ENCODE measurements at places on chromosomes 16 and 17.

DNA sequence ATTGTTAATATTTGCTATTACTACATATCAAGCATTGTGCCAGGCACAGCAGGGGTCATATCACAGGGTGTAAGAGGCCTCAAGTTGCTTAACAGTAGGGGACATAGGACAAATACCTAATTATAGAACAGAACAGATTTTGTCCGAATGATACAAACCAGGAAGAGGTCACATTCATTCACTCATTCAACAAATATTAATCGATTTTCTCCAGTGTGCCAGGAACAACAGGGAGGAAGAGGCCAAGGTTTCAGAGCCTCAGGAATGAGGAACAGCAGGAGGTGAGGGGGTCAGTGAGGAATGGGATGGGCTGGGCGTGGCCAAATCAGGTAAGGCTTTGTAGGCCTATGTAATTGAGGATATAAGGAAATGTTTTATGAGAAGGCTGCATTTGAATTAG is 11.2 kb upstream of the CHST4 start:
- DNase-seq = no peak

- DNase-seq = no peak
Measured at GRCh38 chr16:30535106-30535776, 583 bp upstream of the ZNF747 start.

DNA sequence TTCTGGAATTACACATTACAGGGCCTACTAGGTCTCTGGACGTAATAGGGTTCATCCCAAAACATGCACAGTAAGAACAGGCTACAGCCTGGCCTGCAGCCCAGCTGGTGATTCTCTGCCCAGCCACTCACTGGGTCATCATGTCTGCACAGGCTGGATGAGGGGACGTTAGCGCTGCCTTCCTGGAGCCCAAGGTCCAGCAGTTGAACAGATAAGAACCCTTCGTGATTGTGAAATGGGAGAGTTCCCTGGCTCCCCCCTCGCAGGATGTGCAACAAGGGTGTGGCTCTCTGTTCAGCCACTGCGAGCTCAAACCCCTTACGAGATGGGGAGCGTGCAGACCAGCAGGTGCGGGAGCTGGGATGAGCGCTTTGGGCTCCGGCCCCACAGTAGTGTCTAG is 200.0 kb upstream of the CDH5 start:
- DNase-seq = no peak

DNA sequence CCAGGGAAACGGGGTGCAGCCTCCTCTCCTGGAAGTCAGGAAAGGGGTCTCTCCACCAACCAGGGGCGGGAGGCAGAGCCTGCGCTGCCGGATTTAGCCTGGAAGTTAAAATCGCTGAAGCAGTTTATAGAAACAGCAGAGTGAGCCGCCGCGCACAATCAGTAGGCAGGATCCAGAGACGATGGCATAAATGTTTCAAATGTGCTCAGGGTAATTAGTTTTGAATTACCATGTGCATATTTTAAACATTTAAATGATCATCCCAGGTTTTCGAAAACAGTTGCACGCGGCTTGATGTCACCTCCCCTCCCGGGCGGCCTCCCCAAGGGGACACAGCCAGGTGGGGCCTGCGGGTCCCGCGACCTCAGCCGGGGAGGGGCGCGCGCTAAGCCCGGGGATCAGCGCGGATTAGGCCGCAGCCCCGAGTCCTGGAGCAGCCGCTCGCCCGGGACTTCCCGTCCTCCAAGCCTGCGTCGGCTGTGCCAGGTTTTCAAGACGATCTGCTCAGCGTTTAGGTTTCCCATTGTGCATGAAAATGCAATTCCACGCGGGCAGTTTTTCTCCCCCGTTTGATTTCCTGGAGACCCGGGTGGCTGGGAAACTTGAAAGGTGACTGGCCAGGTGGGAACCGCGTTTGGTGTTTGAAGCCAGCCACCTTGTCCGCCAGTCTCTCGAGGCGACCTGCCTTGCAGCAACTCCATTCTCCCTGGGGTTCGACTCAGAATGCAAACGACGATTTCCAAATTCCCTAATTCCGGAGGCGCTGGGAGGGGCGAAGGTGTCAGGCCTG is 78.3 kb downstream of the RPA1 start:
- DNase-seq = peak; percentile 39

GRCh38 chr16:50939356-50939755 is 197.5 kb downstream of the CYLD start:
- DNase-seq = no peak

GRCh38 chr16:69725480-69726312 is 664 bp downstream of the NQO1 start:
- no peak for DNase-seq

DNA sequence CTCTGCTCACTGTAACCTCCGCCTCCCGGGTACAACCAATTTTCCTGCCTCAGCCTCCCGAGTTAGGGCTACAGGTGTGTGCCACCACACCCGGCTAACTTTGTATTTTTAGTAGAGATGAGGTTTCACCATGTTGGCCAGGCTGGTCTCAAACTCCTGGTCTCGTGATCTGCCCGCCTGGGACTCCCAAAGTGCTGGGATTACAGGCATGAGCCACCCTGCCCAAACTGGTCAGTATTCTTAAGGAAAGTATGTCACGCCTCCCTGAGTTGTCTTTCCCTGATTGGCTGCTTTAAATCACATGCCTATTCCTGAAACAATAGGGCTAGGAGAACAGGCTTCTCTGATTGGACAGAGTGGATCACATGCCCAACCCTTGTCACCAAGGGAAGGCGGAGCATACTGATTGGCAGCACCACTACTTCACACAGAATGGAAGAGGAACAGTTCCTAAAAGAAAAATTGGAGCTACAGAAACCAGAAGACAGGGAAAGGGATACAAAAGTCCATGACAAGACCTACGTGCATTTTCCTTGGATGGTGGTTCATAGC is 17.6 kb upstream of the CYB5B start:
- peak; percentile 13 for DNase-seq

DNA sequence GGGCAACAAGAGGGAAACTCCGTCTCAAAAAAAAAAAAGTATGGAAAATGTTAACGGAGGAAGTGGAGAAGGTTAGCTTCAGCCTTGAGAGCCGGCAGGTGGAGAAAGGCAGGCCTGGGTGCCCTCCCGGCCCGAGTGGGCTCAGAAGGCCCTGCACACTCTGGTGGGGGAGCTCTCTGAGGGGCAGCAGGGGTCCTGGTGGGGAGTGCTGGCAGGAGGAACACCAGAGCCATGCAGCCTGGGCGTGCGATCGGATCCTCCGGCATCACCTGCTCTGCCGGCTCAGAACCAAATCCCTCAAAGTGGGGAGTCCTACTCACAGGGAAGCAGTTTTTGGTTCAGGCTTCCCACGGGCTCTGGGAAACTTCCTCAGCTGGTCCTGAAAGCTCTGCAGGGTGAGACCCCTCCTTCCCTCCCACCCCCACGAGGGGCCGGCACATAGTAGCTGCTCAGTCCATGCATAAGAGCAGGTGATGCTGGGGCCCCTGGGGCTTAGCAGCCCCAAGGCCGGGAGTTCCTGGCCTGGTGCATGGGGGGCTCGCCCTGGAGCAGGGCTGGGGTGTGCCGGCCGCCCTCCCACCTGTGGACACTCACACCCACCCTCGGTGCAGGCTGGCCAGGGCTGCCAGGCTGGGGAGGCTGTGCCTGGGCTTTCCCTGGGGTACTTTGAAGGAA is 1.2 kb downstream of the FN3K start:
- no peak for DNase-seq

GRCh38 chr16:80008857-80009256 is 408.3 kb upstream of the MAF start:
- no peak for DNase-seq

GRCh38 chr16:73875996-73876690 is 420.5 kb upstream of the PSMD7 start:
- no peak for DNase-seq

GRCh38 chr17:32941419-32942032 is 13.6 kb downstream of the TMEM98 start:
- DNase-seq = no peak

- DNase-seq = no peak
Measured at GRCh38 chr17:42167807-42168206, 13.0 kb upstream of the RAB5C start.

DNA sequence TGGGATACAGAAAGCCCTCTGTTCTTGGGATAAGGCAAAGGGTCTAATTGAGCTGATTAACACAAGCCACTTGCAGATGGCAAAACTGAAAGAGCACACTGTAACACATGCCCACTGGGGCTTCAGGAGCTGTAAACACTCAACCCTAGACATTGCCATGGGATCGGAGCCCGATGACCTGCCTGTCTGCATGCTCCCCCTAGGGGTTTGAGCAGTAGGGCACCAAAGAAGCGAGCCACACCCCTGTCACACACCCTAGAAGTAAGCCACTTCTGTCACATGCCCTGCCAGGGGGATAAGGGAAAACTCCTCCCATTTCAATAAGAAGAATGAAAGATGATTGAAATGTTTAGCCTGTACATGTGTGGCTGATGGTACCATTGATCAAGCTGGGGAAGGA is 81.3 kb upstream of the IRX6 start:
- DNase-seq = no peak

- no peak for DNase-seq
Measured at GRCh38 chr16:88826070-88826840, 14.5 kb upstream of the APRT start.

GRCh38 chr17:49146620-49147306 is 14.2 kb downstream of the B4GALNT2 start:
- peak; percentile 100 for DNase-seq

- no peak for DNase-seq
Measured at GRCh38 chr16:20504418-20504817, 53.1 kb downstream of the ACSM2A start.

DNA sequence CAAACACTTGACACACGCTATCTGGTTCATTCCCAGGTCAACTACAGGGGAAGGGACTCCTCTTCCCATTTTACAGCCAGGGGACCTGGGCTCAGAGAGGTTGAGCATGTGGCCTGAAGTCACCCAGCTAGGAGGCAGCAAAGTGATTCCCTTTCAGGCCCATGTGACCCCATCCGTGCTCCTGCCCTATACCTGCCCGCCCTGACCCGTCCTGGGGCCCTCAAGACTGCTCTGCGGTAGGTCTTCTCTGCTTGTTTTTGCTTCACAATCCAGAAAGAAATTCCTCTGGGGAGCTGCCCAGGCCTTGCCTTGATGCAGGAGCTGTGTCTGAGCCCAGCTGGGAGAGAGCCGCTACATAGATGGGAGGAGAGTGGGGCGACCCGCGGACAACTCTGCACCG is 161.4 kb downstream of the SDK2 start:
- DNase-seq = no peak

GRCh38 chr16:86755571-86756006 is 177.2 kb downstream of the FOXL1 start:
- no peak for DNase-seq

DNA sequence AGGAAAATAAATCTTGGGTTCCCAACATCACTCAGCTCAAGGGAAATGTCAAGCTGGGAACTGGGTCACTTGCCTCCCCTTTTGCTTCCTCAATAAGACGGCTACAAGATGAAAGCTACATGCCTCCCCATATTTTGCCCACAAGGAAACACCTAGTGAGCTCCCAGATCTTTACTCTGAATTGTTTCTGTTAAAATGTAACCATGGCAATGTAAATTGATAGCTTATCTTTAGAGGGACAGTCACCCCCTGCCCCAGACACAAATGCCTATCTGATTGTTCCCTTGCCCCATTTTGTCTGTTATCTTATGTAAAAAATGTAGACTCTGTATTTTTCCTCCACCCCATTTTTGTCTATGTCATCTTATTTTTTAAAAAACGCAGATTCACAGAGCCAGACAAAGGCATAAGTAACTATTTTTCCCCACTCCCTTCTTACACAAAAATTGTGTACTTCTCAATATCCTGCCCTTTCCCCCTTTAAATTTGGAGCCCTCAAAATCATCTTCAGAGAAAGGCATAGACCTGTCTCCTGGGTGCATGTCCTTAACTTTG is 288.7 kb upstream of the ERCC4 start:
- DNase-seq = no peak

DNA sequence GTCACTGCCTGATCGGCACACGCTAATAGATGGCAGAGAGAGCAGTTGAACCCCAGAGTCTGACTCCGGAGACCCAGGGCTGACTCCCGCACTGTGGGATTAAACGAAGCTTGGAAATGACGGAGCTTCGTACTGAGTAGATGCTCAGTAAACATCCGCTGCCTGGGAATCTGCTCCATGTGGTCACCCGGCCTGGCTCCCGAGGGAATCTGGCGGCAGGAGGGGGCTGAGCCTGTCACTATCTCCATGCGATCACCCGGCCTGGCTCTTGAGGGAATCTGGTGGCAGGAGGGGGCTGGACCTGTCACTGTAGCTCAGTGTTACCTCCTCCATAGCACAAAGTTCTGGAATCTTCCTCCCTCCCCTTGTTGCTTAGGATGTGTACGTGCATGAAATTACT is 139.7 kb upstream of the CIBAR2 start:
- DNase-seq = no peak

DNA sequence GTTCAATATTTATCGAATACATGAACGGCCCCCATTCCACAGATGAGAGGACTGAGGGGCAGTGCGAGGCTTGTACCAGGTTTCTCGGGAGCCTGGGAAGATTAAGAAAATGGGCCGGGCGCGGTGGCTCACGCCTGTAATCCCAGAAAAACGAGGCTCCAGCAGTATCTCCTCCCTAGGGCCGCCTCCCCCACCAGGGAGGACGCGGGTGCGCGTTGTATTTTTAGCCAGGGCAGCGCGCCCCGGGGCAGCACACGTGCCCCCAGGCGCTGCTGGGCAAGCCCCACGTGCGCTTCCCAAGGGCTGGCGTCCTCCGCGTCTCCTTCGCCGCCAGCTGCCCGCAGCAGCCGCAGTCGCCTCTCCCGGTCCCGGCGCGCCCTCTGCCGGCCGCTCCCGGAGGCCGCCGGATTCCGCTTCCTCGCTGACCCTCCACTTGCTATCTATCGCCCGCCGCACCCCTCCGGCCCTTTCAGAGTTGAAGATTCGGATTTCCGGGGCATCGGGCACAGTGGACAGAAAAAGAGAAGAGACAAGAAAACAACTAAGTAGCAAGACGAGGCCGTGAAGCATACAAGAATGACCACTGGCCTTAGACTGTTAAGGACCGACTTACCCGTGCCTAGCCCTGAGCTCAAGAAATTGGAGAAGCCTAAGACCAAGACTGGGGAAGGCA is 1.9 kb upstream of the YBX2 start:
- DNase-seq = peak; percentile 84

DNA sequence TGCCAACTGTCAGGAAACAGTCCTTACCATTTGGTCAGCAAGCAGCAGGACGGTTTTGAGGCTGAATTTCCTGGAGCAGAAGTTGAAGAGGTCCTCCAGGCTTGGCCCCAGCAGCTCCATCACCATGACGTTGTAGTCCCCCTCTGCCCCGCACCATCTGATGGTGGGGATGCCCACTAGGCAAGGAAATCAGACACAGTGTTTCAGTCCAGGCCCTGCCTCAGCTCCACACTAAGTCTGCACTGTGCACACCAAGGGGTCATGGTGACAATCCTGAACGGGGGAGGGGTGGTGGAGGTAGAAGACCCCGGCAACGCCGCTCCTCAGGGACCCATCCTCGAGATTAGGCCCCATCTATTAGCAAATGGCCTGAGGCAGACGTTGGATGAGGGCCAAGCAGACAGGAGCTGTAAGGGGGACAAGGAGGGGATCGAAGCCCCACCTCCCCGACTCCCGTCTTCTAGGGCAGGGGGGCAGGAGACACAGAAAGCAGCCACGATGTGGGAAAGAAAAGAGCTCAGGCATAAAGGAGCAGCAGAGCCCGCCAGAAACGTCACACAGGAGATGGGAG is 18.0 kb downstream of the CSNK1D start:
- no peak for DNase-seq

GRCh38 chr16:88869673-88869980 is 3.2 kb upstream of the PABPN1L start:
- DNase-seq = no peak

GRCh38 chr17:57412520-57413096 is 156.3 kb downstream of the MSI2 start:
- no peak for DNase-seq

- no peak for DNase-seq
Measured at GRCh38 chr17:83194186-83194561, 114.8 kb downstream of the METRNL start.

Data from EH (cell line).